NCI-H1105 (cell line): ENCODE measurements at places on chromosomes 16 and 17.

DNA sequence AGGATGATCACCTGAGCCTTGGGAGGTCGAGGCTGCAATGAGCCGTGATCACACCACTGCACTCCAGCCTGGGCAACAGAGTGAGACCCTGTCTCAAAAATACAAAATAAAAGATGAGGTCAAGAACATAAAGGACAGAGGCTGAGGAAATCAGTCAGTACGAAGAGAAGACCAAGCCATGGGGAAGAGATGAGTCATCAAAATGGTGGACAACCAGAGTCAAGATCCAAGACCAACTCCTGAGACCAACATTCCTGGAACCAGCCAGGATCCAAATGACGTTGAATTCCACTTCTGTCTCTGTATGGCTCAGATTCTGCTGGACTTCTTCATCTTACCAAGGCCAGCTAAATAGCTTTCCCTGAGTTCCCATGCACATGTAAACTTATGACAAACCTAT lies 44.8 kb upstream of the NOG start:
- no peak for DNase-seq

GRCh38 chr17:77321649-77322513 lies 181.1 kb downstream of the SEC14L1 start:
- DNase-seq = no peak

- no peak for DNase-seq
Observed at GRCh38 chr17:546456-546855, 168.2 kb downstream of the VPS53 start.

DNA sequence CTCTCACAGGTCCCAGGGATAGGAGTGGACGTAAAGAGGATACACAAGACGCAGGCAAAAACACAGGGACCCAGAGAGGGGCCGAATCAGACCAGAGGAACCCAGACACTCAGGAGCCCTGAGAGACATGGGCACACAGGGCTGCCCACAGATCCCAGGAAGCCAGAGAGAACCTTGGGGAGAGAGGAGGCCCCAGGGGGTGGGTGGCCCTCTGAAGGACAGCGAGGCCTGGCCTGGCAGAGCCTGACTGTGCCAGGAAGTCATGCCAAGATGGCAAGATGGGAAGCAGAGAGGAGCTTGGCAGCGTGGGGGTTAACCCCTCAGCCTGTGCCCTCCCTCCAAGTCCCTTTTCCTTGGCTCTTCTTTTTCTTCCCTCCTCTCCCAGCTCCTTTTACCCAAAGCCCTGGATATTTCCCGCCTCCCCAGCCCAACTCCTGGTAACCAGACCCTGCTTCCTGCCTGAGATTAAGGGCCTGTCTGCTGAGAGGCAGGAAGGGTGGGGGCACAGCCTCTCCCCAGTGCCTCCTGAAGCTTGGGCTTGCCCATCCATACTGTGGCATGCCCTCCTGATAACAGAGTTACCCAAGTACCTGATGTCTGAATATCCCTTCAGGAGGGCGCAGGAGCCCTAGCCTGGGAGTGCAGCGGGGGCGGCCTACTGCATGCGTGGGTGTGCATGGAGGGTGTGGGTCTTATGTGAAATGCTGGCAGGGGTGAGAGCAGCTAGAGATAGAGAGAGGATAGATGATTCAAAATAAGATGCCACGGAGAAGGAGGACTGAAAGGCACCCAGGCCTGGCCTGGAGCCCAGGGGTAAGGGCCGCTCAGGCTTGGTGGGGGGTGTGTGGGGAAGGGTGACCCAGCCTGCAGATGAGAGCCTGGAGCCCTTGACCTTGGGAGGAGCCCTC lies 6.0 kb upstream of the TBX21 start:
- no peak for DNase-seq

DNA sequence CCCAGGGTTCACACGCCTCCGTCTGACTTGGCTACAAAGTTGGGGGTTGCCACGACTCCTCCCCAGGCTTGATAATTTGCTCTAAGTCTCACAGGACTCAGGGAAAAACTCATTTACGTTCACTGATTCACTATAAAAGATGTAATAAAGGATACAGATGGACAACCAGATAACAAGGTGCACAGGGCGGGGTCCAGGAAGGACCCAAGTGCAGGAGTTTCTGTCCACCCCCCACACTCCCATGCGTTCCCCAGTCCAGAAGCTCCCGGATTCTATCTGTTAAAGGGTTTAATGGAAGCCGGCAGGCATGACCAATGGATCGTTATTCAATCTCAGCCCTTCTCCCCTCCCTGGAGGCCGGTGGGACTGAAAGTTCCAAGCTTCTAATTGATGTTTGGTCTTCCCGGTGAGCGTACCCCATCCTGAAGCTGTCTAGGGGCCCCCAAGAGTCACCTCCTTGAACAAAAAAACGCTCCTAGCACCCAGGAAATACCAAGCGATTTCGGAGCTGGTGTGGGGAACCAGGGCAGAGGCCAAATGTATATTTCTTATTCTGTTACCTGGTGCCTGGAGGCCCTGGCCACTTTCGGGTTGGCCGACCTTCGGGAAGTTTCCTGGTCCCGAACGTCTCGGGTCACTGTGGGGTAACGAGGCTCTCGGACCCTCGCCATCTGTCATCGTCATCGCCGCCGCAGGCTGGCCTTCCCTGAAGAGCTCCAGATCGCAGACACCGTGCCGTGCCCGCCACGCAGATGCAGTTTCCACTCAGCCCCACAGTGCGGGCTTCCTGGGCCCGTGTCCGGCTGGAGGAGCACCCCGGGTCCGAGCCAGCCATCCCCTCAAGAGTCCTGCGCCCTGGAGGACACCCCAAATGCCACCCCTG lies 13.5 kb upstream of the METRNL start:
- DNase-seq = no peak

GRCh38 chr17:39761861-39762496 lies 24.2 kb downstream of the GRB7 start:
- DNase-seq = no peak

GRCh38 chr17:35878361-35878760 lies 1.8 kb downstream of the CCL5 start:
- no peak for DNase-seq

- DNase-seq = peak; percentile 39
Observed at GRCh38 chr17:68646626-68647526, 45.7 kb upstream of the FAM20A start.
